Stimulated activated CD8-positive, alpha-beta memory T cell treated with anti-CD3 and anti-CD28 coated beads, Interleukin-15, amount 100 ng/mL, for 1 hour (primary cell): ENCODE measurements at places on chromosomes 5 and 9.

- peak; percentile 14 for DNase-seq
Measured at GRCh38 chr5:141637123-141637766, 448 bp downstream of the RELL2 start.

GRCh38 chr5:32217886-32218396 lies 43.8 kb upstream of the GOLPH3 start:
- DNase-seq: no peak

DNA sequence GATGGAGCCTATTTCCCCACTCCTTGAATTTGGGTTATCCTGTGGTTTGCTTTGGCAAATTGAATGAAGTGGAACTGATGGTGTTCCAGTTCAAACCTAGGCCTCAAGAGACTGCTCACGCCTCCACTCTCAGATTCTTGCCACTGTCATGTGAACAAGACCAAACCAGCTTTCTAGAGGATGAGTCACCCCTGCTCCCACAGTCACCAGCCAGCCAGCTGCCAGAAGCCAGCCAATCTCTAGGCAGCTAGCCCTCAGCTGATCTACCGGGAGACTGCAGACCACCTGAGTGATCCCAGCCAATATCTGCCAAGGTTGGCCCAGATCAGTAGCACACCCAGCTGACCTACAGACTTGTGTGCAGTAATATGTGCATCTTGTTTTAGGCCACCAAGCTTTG lies 300.6 kb downstream of the TMEM38B start:
- no peak for DNase-seq

GRCh38 chr9:114894609-114895433 lies 35.6 kb downstream of the TNFSF8 start:
- no peak for DNase-seq

- DNase-seq: no peak
Measured at GRCh38 chr5:164941132-164941531, 1435.7 kb downstream of the MAT2B start.

DNA sequence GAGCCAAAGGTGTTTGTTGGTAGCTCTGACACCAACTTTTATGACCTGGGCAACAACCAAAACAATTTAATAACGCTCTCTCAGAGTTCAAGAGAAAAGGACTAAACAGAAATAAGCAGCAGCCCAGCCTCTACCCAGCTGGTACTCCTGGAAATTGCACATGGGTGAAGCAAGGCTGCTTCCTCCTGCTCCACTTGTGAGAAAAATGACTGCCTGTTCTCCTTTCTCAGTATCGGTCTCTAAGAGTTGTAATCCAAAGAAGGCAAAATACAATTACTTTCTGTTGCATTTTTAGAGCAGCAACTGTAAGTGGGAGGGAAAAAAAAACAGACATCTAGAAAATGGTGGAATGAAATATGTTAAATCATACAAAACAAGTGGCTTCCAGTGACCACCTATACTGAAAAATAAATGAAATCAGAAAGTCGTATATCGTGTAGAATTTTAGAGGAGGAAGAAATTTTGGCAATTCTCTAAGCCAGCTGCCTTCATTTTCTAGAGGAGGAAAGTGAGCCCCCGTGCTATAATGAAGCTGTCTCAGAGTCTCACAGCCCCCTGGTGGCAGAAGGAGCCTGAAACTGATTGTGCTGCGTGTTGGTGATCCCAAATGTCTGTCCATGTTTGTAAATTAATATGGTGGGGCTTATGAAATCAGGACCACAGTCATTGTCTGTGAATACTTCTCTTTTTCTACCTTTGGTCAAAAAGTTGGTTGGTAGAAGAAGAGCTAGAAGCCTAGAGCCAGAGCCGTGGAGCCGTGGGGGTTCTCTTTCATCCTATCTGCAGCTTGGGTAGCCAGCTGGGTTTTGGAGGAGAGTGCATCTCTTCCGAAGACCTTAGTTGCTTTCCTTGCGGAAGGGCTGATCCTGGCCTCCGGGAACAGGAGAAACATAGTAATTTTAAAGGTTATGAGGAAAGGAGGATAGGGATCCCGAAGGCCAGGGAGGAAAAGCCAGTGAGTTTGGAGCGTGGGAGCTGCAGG lies 139.9 kb downstream of the PIP5K1B start:
- DNase-seq: no peak

GRCh38 chr5:66661149-66661548 lies 65.0 kb downstream of the MAST4 start:
- no peak for DNase-seq

DNA sequence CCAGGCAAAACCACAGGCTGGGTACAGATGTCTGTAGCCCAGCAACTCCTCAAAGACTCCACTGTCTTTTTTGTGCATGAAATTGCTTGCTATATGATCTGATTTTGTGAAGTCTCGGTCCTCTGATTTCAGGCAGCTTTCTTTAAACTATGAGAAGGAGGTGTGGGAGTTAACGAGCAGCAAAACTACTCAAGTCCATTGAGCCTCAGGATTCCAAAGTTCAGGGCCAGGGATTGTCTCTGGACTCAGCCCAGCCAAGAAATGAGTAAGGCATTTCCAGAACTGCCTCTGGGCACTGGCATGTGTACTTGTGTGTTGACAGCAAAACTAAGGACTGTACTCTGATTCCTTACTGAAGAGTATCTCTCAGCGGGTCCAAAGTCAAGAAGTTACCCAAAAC lies 53.4 kb upstream of the GLIS3 start:
- DNase-seq: no peak
